ENCODE measurements at places on chromosomes 1 and 21.
A peak's percentile ranks its signal among the peaks of the same experiment; 100 is the strongest.

DNA sequence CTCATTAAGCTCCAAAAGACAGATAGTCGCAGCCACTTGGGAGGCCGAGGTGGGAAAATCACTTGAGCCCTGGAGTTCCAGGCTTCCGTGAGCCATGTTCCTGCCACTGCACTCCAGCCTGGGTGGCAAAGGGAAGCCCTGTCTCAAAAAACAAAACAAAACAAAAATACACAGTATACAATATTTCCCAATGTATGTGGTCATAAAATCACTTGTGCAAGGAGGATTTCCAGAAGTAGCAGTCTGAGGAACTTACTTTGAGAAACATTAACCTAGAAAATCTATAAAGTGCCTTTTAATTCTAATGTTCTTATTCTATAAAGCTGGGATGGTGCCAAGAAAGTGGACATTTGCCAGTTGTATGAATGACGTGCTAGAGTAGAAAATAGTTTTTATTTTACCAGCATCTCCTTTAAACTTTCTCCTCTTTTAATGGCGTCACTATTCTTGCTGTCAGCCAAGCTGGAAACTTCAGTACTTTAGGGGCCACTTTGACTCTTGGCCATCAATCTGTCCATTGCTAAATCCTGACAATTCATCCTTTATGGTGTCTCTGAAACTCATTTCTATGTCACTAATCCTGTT is 22.5 kb downstream of the FAM177B start:
- no peak for DNase-seq

- DNase-seq, result peak; percentile 50
Measured at GRCh38 chr1:156689035-156689952, 12.1 kb upstream of the NES start.

DNA sequence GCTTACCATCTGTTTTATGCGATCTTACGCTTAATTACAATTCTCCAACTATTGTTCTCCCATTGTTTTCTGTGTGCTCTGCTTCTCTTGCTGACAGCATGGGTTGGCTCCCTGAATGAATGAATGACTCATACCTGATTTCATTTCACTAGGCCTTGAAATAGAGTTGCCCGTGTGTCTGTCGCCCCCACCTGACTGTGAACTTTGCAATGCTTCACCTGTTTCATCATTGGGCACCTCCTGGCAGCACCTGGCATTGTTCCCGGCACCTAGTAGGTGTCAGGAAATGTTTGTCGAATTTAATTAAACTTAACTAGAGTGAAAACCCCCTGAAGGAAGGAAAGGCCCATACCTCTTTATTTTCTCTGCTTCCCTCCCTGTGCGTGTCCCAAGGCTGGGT is 120.5 kb upstream of the KLHDC7A start:
- DNase-seq, result no peak

DNA sequence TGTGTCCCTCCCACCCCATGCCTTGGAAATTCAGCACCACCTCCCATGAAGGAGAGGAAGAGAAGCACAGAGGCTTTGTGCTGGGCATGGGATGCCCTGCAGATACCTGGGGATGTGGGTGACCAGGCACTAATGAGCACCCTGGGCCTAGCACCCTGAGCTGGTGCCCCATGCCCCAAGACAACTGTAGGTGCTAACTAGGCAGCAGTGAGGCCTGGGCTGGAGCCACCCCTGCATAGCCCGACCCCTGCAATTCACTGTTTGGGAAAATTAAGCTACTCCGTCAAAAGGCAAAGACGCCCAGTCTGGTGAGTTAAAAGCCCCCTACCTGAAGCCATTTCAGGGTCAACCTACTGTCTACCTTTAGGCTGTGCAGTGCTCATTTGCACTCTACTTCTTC is 5.4 kb downstream of the KCNA2 start:
- DNase-seq, result no peak

DNA sequence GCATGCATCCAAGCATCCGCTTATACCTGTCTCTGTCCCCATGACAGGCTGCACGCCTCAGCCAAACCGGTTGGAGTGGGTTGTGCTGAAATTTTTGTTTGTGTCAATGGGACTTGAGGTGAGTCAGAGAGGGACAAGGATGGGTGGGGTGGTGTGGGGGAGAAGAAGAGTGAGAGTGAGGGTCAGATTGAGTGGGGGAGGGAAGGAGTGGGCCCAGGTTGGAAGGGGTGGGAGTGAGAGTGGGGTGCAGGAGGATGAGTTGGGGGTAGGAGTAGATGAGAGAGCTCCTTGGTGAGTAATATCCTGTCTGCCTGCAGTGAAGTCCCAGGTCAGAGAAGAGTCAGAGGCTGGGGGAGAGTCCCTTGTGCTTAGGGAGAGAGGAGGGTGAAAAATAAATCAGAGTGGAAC is 3.3 kb upstream of the NECTIN4 start:
- no peak for DNase-seq

- DNase-seq, result no peak
Measured at GRCh38 chr1:183804387-183804786, 533 bp upstream of the RGL1 start.
